ENCODE measurements at places on chromosomes 5 and 9.

DNA sequence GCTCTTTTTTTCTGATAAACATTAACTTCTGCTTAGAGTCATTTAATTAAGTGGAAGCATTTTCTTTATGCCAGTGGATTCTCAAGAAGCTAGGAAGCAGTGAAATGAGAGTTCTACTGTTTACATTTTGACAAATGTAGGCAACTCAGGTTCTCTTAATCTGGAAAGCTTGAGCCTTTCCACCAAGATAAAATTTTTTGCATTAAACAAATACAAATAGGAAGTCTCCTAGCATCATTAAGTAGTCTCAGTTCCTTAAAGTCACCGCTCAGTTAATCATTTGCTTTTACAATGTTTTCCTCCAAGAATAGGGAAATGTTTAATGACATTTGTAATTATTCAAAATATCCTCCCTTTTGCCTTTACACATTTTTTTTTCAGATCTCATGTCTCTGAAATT, 290.4 kb upstream of the PDE4D start:
- H3K27me3 ChIP-seq: no peaks in the 10 kb centered on the region
- H3K36me3 ChIP-seq: no peaks in the 10 kb centered on the region
- no peaks in the 10 kb centered on the region for H3K4me1 ChIP-seq

GRCh38 chr5:29853711-29854220, 1339.7 kb upstream of the CDH6 start:
- no peak for DNase-seq
- H3K36me3 ChIP-seq: no peaks in the 10 kb centered on the region
- H3K27ac ChIP-seq: no peak overlapping the region
- no peak overlapping the region for H3K4me3 ChIP-seq
- H3K4me1 ChIP-seq: no peaks in the 10 kb centered on the region

- no peaks in the 10 kb centered on the region for H3K27me3 ChIP-seq
- no peaks in the 10 kb centered on the region for H3K36me3 ChIP-seq
- DNase-seq: no peak
- no peak overlapping the region for H3K27ac ChIP-seq
- no peaks in the 10 kb centered on the region for H3K4me1 ChIP-seq
- no peak overlapping the region for H3K4me3 ChIP-seq
Measured at GRCh38 chr9:69174616-69175463, 763 bp downstream of the TJP2 start.

DNA sequence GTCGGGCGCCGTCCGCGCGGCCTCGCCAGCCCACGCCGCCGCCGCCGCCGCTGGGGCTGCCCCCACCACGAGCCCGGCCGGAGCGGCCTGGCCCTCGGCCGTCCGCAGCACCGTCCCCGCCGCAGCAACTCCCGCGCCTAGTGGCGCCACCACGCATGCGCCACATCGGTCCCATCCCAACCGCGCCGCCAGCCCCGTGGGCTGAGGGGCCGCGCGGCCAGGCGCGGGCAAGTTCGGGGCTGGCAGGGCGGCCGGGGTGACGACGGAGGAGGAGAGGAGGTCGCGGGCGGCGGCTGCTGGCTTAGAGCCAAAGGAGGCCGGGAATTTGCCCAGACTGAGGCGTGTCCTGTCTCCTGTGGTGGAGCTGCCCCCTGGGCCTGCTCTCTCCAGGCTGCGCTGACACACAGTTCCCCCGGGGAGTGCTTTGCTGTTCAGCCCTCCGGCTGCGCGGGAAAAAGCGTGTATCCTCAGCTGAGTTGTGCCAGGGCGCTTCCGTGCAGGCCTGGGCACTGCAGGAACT, at the start of gene TUSC1:
Gene TUSC1, minus strand, starts transcription at position 298 of the 520 bp plus-strand sequence. Its CDS starts 132 bp downstream, at position 166.
- no peak within 1 kb of the TSS for H3K4me3 ChIP-seq
- no peak for DNase-seq
- H3K4me1 ChIP-seq: no peaks in the 10 kb centered on the region

GRCh38 chr5:175628668-175629067, 29.2 kb upstream of the HRH2 start:
- no peaks in the 10 kb centered on the region for H3K4me1 ChIP-seq
- no peak for DNase-seq
- no peak overlapping the region for H3K4me3 ChIP-seq
- no peaks in the 10 kb centered on the region for H3K36me3 ChIP-seq
- H3K27ac ChIP-seq: no peak overlapping the region

DNA sequence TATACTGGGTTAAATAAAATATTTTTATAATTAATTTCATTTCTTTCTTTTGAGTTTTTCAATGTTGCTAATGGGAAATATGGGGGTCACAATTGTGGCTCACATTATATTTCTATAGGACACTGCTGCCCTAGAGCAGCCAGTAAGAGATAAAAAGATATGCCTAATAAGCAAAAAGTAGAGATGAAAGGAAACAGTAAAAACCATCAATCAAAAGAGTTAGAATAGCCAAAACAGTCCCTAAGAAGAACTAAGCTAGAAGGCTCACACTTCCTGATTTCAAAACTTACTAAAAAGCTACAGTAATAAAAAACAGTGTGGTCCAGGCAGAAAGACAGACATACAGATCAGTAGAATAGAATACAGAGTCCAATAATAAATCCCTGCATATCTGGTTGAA, 104.4 kb downstream of the FANCC start:
- no peaks in the 10 kb centered on the region for H3K36me3 ChIP-seq
- no peak for DNase-seq
- no peak overlapping the region for H3K4me3 ChIP-seq

- H3K4me3 ChIP-seq: no peak overlapping the region
- no peaks in the 10 kb centered on the region for H3K27me3 ChIP-seq
- H3K4me1 ChIP-seq: no peaks in the 10 kb centered on the region
Measured at GRCh38 chr5:76542887-76543690, 80.1 kb downstream of the F2RL2 start.

DNA sequence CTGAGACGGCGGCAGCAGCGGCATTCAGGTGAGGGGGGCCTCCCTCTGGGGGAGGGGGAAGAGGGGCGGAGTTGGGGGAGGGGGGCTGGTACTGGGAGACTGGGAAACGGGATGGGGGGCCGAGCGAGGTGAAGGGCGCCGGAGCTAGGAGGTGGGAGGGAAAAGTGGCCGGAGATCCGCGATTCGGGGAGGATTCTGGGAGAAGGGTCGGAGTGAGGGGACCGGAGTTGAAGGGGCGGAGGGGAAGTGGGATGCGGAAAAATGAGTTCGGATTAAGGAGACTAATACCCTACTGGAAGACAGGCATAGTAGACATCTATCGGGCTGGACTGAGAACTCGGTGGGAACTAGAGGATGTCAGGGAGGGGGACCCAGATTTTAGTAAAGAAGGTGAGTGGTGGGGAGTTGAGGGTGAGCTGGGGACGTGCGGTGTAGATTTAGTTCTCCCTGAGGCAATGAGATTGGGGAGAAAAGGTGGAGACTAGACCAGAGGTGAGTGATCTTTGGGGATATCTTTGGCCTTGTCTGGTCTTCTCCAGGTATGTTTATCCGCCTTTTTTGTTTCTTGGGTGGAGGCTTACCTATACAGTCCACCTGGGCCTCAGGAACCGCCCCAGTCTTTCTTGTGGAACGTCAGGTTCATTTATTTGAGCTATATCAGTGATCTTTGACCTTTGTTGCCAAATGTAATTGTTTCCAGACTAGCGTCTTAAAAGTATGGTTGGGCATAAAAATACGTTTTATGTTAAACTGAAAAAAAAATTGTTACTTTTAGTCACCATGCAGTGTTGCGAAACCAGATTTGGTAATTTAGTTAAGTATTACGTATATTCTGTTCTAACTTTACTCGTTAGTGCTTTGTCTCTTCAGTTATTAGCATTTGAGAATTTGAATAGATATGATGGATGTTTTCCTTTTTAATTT, 632 bp downstream of the UBAP1 start:
- H3K27me3 ChIP-seq: no peaks in the 10 kb centered on the region
- peaks cover 16% of the 10 kb centered on the region for H3K4me1 ChIP-seq
- DNase-seq: peak; percentile 57
- H3K27ac ChIP-seq: peak overlapping the region; percentile 40
- H3K4me3 ChIP-seq: peak overlapping the region; percentile 95

- no peaks in the 10 kb centered on the region for H3K36me3 ChIP-seq
- DNase-seq: no peak
- H3K4me1 ChIP-seq: peaks cover 14% of the 10 kb centered on the region
- H3K27ac ChIP-seq: no peak overlapping the region
- H3K27me3 ChIP-seq: no peaks in the 10 kb centered on the region
- no peak overlapping the region for H3K4me3 ChIP-seq
Measured at GRCh38 chr5:119321569-119322311, 34.1 kb upstream of the TNFAIP8 start.

DNA sequence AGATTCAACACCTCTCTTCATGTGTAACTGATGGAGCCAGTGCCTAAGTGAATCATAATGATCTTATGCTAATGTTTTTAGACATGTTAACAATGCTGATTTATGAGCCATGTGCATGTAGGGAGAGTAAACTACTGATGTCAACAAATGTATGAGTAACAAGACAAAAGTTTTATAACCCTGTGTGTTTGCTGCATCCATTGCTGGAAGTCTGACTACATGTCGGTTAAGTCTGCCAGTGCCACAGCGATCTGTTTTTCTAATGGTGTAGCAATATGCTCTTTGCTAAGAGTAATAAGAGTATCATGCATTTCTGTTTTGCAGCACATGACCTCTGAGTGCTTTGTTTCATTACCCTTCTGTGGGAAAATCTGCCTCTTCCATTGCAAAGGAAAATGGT, 26.4 kb upstream of the TMOD1 start:
- no peaks in the 10 kb centered on the region for H3K27me3 ChIP-seq
- DNase-seq: no peak
- peaks cover 59% of the 10 kb centered on the region for H3K36me3 ChIP-seq
- H3K4me1 ChIP-seq: no peaks in the 10 kb centered on the region
- H3K4me3 ChIP-seq: no peak overlapping the region

- H3K36me3 ChIP-seq: no peaks in the 10 kb centered on the region
- H3K27ac ChIP-seq: no peak overlapping the region
- no peaks in the 10 kb centered on the region for H3K27me3 ChIP-seq
- DNase-seq: no peak
Measured at GRCh38 chr9:108182950-108183381, 672.8 kb downstream of the ACTL7B start.

DNA sequence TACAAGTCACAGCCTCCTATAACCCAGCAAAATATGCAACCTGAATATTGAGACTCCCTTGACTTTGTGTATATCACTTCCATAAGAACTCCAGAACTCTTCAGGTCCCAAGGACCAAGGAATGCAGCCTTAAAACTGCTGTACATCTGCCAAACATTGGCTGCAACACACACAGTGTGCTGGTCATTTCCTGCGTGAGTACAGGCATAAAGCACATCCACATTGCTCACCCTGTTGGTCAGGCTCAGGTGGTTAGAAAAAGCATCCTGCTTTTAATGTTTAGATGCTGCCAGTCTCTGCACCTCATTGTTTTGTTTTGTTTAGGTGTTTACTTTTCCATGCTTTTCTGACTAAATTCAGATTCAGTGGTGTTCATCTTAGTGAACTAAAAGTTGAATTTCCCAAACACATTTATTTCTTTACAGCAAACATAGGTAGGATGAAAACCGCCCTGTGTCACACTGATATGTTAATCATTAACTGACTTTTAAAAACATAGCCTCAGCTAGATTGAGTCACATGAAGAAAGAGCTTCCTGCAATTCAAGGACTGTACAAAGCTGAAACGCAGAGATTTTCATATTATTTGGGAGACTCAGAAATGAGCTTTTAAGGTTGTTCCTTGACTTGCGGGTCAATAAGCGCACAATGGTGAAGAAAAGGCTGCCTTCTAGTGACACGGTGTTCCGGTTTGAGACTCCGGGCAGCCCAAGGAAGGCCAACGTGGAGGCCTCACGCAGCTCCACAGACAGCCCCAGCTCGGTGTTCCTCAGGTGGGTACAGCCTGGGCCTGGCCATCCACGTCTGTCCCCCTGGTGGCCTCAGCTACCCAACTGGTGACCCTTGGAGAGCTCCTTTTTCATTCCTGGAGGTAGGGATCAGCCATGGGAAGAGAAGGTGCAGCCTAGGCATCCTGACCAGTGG, 52.2 kb upstream of the GRAMD2B start:
- no peak overlapping the region for H3K4me3 ChIP-seq
- H3K27ac ChIP-seq: no peak overlapping the region
- H3K27me3 ChIP-seq: no peaks in the 10 kb centered on the region
- H3K4me1 ChIP-seq: no peaks in the 10 kb centered on the region
- no peak for DNase-seq
- no peaks in the 10 kb centered on the region for H3K36me3 ChIP-seq

DNA sequence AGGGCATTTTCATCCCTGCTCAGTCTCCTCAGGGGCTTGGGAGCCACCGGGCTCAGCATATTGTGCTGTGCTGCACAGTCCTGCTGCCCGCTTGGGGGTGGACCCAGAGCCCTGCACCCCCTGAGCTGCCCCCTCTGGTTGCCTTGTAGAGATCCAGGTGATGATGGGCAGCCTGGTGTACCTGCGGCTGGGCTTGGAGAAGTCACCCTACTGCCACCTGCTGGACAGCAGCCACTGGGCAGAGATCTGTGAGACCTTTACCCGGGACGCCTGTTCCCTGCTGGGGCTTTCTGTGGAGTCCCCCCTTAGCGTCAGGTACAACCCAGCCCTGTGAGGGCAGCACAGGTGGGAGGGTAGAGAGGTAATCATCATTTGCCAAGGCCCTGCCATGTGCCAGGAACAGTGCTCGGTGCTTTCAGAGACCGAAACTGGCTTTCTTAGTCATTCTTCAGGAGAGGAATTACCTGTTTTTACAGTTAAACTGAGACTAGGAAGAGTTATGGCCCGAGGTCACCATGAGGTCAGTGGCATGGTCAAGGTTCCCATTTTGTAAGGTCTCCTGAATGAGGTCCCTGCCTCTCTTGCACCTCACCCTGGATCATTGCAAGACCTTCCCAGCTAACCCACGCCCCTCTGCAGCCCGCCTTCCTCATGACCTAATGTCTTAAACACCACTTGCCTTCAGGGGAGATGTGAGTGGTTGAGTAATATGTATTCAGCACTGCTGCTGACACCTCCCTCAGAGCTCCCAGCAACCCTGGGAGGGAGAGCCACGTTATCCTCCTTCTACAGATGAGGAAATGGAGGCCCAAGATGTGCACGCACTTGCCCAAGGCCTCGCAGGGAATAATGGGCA, 7.5 kb downstream of the NHP2 start:
- H3K36me3 ChIP-seq: peaks cover 43% of the 10 kb centered on the region
- peak; percentile 88 for DNase-seq
- no peak overlapping the region for H3K27ac ChIP-seq
- H3K4me1 ChIP-seq: peaks cover 8% of the 10 kb centered on the region
- H3K4me3 ChIP-seq: no peak overlapping the region

- no peaks in the 10 kb centered on the region for H3K27me3 ChIP-seq
- H3K4me3 ChIP-seq: no peak overlapping the region
- DNase-seq: no peak
- no peaks in the 10 kb centered on the region for H3K36me3 ChIP-seq
Measured at GRCh38 chr9:126342621-126343031, 16.0 kb downstream of the MVB12B start.

- no peaks in the 10 kb centered on the region for H3K36me3 ChIP-seq
- DNase-seq: no peak
- no peak overlapping the region for H3K4me3 ChIP-seq
- no peak overlapping the region for H3K27ac ChIP-seq
Measured at GRCh38 chr5:57538341-57538955, 55.8 kb upstream of the ACTBL2 start.

DNA sequence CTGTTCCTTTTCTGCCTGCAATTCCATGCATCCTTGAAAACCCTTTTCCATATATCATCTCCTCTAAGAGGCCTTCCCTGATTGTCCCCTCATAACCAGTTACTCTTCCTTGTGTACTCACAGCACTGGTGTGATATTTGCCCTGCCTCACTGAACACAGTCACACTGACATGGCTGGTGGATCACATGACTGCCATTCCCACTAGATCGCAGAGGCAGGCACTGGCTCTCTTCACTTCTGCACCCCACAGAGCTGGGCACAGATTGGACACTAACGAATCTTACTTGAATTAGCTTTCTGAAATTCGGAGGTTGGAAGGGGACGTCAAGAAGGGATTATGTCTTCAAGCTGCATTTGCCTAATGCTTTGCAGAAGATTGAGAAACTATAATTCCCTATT, 208.0 kb downstream of the PAPPA start:
- no peaks in the 10 kb centered on the region for H3K36me3 ChIP-seq
- H3K4me3 ChIP-seq: no peak overlapping the region
- peak overlapping the region; percentile 79 for H3K27ac ChIP-seq
- H3K27me3 ChIP-seq: no peaks in the 10 kb centered on the region
- peak; percentile 77 for DNase-seq

Data from Karpas-422 (cell line).